EH (cell line): ENCODE measurements at places on chromosomes 16 and 17.

- no peak for DNase-seq
These were observed 36.7 kb downstream of the HNF1B start for GRCh38 chr17:37708008-37708615.

GRCh38 chr16:56338566-56339318 is 86.6 kb downstream of the AMFR start:
- no peak for DNase-seq

GRCh38 chr17:12040478-12040877 is 19.8 kb downstream of the MAP2K4 start:
- peak; percentile 37 for DNase-seq

- no peak for DNase-seq
These were observed 76.5 kb upstream of the NUDT7 start for GRCh38 chr16:77645764-77646163.

GRCh38 chr17:67401106-67401505 is 24.0 kb downstream of the PITPNC1 start:
- DNase-seq, result no peak

GRCh38 chr16:13864689-13865088 is 55.3 kb upstream of the ERCC4 start:
- no peak for DNase-seq

DNA sequence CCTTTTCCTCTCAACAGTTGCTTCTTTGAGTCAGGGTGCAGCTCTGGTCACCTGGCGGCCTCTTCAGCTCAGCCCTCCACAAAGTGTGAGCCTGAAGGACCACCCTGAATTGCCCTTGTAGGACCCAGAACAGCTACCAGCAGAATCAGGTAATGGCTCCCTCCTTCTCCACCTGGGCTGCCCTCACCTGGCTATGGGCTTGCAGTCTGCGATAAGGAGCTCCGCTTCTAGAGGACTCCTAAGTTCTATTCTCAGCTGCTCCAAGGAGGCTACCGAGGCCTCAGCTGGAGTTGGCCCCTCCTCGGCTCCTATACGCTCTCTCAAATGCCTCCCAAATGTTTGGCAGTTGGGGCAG is 13.4 kb downstream of the SMIM5 start:
- no peak for DNase-seq

DNA sequence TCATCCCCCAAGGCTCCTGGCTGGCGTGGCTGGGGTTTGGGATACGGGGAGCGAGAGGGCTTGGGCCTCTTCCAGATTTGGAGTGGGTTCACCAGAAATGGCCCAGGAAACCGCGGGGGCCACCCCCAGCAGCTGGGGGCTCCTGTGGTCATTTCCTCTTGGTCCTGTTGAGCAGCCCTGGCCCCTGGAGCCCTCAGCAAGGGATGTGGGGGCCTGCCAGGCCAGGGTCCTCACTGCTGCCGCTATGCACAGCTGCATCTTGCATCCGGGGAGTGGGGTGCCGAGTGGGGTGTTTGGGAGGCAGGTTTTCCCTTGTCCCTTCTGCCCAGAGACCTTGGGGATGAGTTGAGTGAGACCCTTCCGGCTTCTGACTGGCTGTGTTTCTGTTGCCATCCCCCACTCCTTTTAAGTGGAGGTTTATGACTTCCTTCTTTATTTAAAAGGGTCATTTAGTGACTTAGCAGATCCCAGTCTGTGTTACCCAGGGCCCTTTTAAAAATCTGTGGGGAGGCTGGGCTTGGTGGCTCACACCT is 319.8 kb downstream of the SEC14L1 start:
- peak; percentile 25 for DNase-seq

GRCh38 chr17:78748048-78748729 is 33.9 kb downstream of the CYTH1 start:
- no peak for DNase-seq

DNA sequence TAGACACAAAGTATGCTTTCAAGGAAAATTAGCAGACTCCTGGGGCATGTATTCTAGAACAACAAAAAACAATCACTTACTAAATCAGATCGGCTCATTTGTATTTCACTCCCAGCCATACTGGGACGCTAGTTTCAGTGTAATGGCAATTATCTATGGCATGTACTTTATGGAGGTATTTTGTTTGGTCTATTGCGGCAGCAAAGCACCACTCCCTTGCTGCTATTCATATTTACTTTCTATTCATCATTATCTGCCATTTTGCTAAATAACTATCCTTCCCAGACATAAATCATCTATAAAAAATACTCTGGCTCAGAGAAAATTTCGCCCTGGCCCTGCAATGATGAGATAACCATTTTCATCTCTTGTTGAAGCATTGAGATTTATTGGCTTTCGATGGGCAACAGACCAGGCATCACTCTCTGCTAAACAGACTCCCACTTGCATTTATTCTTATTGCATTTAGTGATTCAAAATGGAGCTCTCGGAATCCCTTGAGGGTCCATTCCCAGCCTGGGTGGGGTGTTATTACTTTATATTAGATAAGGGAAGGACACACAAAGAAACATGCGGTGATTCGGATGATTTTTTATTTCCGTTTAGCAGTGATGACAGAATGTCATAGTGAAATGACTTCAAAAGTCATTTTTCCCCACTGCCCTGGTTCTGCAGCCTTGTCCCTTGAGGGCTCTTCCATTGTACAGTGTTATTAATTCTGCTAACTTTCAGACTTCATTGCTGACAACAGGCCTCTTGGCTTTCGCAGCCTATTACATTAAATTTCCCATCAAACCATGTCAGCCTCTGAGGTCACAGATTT is 225.8 kb downstream of the IRX3 start:
- DNase-seq, result no peak
